Uterine smooth muscle cell (primary cell): ENCODE measurements at places on chromosomes 11 and 22. TPM values are rescaled to one million over a fixed set of nuclear protein-coding genes. Genes with fewer than 3 reads are reported as not detected.

The OR52I1 gene
- total RNA-seq: not detected in 2 replicates

The MUC5B gene
- not detected in 2 replicates for total RNA-seq

The TP53AIP1 gene
- total RNA-seq: not detected in 2 replicates

The B4GAT1 gene
- 40.7 and 55.1 TPM in 2 replicates for total RNA-seq

The KCNK4 gene
- total RNA-seq: not detected in 2 replicates

The OR56A4 gene
- total RNA-seq: not detected in 2 replicates

The PHOX2A gene
- total RNA-seq: not detected in 2 replicates

The TSPAN18 gene
- total RNA-seq: 0.12 TPM in 1 of 2 replicates, not detected in the other

The APOL1 gene
- 9.8 and 21.5 TPM in 2 replicates for total RNA-seq

The SHISAL1 gene
- total RNA-seq: 14.6 and 14.9 TPM in 2 replicates

The SPDYC gene
- not detected in 2 replicates for total RNA-seq
